ENCODE measurements at places on chromosomes 3 and 15. TPM values are rescaled to one million over a fixed set of nuclear protein-coding genes. Genes with fewer than 3 reads are reported as not detected.

The BRPF1 gene
- total RNA-seq: 44.2 TPM

The DGKG gene
- not detected for total RNA-seq

The SGO1 gene
- total RNA-seq: 29.7 TPM

The TRIM59 gene
- 51.7 TPM for total RNA-seq

The PLSCR4 gene
- not detected for total RNA-seq

The GCSAM gene
- total RNA-seq: 2.3 TPM

The WNT5A gene
- not detected for total RNA-seq

The RBPMS2 gene
- total RNA-seq: not detected

Measured in T-helper 2 cell treated with Interferon-gamma antibody and Interleukin-4, amounts not matched to agents 100 ng/mL and 5 ng/mL, for 36 hours (primary cell).